ENCODE measurements at places on chromosomes 2 and 18.
A peak's percentile ranks its signal among the peaks of the same experiment; 100 is the strongest.

GRCh38 chr2:27162151-27163121 lies 13.6 kb downstream of the TCF23 start:
- peak overlapping the region; percentile 28 for H3K4me3 ChIP-seq
- H3K4me1 ChIP-seq: no peaks in the 10 kb centered on the region
- H3K27ac ChIP-seq: no peak overlapping the region
- no peaks in the 10 kb centered on the region for H3K36me3 ChIP-seq
- H3K27me3 ChIP-seq: no peaks in the 10 kb centered on the region

- H3K4me1 ChIP-seq: no peaks in the 10 kb centered on the region
- H3K36me3 ChIP-seq: no peaks in the 10 kb centered on the region
- peaks cover 6% of the 10 kb centered on the region for H3K27me3 ChIP-seq
- no peak overlapping the region for H3K27ac ChIP-seq
- no peak for DNase-seq
Measured at GRCh38 chr2:176188774-176189680, 559 bp downstream of the HOXD1 start.

- no peaks in the 10 kb centered on the region for H3K36me3 ChIP-seq
- no peak for DNase-seq
- H3K4me3 ChIP-seq: no peak overlapping the region
- H3K27me3 ChIP-seq: peaks cover 31% of the 10 kb centered on the region
- no peak overlapping the region for H3K27ac ChIP-seq
- H3K4me1 ChIP-seq: no peaks in the 10 kb centered on the region
Measured at GRCh38 chr2:205678541-205679142, 3.7 kb upstream of the NRP2 start.

GRCh38 chr2:177724398-177725287 lies 332.1 kb downstream of the AGPS start:
- H3K4me1 ChIP-seq: peaks cover 4% of the 10 kb centered on the region
- H3K27me3 ChIP-seq: no peaks in the 10 kb centered on the region
- H3K4me3 ChIP-seq: no peak overlapping the region
- H3K36me3 ChIP-seq: peaks cover 8% of the 10 kb centered on the region
- peak; percentile 54 for DNase-seq

DNA sequence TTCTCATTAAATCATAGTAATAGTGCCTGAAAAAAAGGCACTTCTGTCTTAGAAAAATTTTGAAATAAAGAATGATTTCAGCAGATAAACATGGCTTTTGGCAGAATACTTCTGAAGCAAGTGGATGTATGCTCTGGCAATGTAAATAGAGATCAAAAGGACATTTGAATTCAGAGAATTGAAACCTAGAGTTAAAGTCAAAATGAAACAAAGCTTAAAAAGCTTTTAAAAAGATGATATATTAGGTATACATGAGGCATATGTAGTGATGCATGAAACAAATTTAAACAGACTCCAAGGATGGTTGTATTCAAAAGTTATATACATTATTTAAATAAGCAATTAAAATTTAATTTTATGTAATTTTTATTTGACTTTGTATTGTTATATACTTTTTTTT lies 1344.5 kb upstream of the TMEFF2 start:
- no peaks in the 10 kb centered on the region for H3K4me1 ChIP-seq
- H3K27ac ChIP-seq: no peak overlapping the region
- DNase-seq: no peak
- H3K4me3 ChIP-seq: no peak overlapping the region

- H3K4me1 ChIP-seq: peaks cover 4% of the 10 kb centered on the region
- DNase-seq: peak; percentile 80
- H3K4me3 ChIP-seq: peak overlapping the region; percentile 54
- peak overlapping the region; percentile 30 for H3K27ac ChIP-seq
Measured at GRCh38 chr2:223613017-223613950, 11.1 kb upstream of the SCG2 start.

DNA sequence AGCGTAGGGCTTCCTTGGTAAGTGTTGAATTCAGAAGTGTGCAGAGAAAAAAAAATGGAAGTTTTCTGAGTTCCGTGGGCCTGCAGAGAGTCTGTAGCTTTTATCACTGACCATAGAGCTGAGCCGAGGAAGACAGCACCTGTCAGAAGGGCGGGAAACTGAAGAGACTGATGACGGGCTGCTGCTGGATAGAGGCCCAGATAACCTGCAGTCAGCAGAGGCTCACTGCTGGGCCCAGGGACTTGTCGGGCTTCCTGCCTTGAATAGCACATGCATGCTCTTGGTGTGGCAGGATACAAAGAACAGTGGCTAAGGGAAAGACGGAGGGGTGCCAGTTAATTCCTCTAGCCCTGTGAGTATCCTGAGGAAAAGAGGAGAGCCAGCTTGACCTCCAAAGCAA lies 166.4 kb downstream of the MGAT5 start:
- DNase-seq: no peak
- peaks cover 14% of the 10 kb centered on the region for H3K4me1 ChIP-seq

- H3K27ac ChIP-seq: peak within 1 kb of the TSS; percentile 58
- peak within 1 kb of the TSS; percentile 59 for H3K4me3 ChIP-seq
- peaks cover 5% of the 10 kb centered on the region for H3K4me1 ChIP-seq
- H3K36me3 ChIP-seq: no peaks in the 10 kb centered on the region
Measured at GRCh38 chr2:237413777-237414661, at the start of gene COL6A3. Gene COL6A3 (minus strand): TSS chr2:237414164. CDS start chr2:237396817, 17,347 bp downstream.

DNA sequence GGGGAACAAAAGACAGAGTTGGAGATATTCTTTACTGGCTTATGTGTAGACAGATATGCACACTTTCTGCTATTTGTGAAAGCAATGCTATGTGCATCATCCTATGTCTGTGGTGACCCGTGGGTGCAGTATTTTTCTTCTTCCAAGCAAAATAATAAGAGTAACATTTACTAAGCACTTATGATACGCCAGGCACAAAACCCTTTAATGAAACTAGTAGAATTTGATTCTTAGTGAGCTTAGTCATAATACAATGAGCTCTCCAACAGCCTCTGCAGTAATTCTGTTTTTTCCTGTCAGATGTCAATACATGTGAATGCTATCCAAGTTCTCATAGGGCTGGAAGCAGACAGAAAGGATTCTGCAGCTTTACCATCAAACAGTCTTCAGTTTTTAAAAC lies 130.6 kb downstream of the RAD51AP2 start:
- no peak for DNase-seq
- H3K4me1 ChIP-seq: no peaks in the 10 kb centered on the region
- no peaks in the 10 kb centered on the region for H3K36me3 ChIP-seq
- no peak overlapping the region for H3K4me3 ChIP-seq
- H3K27me3 ChIP-seq: peaks cover 4% of the 10 kb centered on the region

- H3K36me3 ChIP-seq: no peaks in the 10 kb centered on the region
- H3K27ac ChIP-seq: peak overlapping the region; percentile 73
- H3K27me3 ChIP-seq: no peaks in the 10 kb centered on the region
- no peak overlapping the region for H3K4me3 ChIP-seq
- peaks cover 50% of the 10 kb centered on the region for H3K4me1 ChIP-seq
- DNase-seq: peak; percentile 66
Measured at GRCh38 chr2:111161971-111162370, 41.3 kb downstream of the BCL2L11 start.

GRCh38 chr2:205702576-205702975 lies 20.3 kb downstream of the NRP2 start:
- no peak for DNase-seq
- H3K36me3 ChIP-seq: no peaks in the 10 kb centered on the region

DNA sequence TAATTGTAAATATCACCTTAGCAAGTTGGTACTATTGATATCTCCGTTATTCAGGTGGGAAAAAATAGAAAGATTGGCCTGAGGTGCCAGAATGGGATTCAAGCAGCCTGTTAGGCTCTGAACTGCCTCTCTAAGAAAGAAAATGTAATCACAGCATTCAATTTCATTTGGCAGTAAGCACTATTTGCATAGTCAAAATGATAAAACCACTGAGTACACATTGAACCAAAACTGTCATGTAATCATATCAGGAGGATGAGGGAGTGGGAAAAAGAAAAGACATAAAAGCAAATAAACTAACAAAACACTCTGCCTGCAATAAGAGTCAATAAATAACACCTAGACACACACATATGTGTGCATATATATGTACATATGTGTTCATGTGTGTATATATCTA lies 103.9 kb upstream of the TACR1 start:
- H3K4me3 ChIP-seq: no peak overlapping the region
- no peaks in the 10 kb centered on the region for H3K36me3 ChIP-seq
- H3K27ac ChIP-seq: no peak overlapping the region
- no peaks in the 10 kb centered on the region for H3K4me1 ChIP-seq

DNA sequence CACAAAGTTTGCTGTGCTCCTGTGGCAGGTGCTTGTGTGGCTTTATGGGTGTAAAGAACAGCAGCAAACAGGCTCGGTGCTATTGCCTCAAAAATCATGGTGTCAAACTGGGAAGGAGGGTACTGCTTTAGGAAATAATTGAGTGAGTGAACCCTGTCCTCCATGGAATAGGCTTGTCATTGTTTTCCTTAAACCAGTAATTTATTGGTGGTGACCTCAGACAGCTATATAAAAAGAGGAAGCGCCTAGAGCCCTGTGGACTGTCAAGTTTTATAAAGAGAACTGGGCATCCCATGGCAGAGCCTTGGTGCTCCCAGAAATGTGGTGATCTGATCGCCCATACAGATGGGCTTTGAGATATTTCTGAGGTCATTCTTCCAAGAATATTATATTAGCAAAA lies 4.7 kb upstream of the CXCR4 start:
- peaks cover 69% of the 10 kb centered on the region for H3K27me3 ChIP-seq
- H3K36me3 ChIP-seq: no peaks in the 10 kb centered on the region
- H3K4me1 ChIP-seq: peaks cover 4% of the 10 kb centered on the region
- H3K4me3 ChIP-seq: no peak overlapping the region
- DNase-seq: no peak
- no peak overlapping the region for H3K27ac ChIP-seq

DNA sequence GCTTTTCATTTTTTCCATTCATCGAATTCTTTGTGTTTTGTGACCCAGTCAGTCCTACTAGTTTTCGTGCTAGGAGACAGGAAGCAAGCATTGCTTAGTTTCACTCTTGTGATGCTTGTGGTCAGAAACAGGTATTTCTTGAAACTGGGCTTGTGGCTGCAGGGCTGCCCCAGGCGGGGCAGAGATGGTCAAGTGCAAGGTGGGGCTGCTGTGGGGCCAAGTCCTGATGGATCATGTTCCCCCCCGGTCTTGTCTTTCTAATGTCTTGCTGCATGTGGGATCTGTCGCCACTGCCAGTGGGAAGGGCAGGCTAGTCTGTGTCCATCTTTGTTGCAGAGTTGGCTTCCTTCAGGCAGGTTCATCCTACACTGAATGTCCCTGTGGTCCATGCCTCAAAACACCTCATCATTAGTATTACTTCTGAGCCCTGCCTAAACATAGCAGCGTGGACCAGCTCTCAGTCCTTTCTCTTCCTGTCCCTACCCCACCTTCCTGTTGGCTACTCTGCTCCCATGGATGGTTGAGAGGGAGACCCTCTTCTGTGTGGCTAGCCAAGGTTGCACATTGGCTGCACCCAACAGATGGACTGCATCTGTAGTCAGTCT lies 38.7 kb downstream of the INPP4A start:
- H3K27ac ChIP-seq: no peak overlapping the region
- peaks cover 25% of the 10 kb centered on the region for H3K4me1 ChIP-seq
- H3K4me3 ChIP-seq: no peak overlapping the region
- no peaks in the 10 kb centered on the region for H3K27me3 ChIP-seq

DNA sequence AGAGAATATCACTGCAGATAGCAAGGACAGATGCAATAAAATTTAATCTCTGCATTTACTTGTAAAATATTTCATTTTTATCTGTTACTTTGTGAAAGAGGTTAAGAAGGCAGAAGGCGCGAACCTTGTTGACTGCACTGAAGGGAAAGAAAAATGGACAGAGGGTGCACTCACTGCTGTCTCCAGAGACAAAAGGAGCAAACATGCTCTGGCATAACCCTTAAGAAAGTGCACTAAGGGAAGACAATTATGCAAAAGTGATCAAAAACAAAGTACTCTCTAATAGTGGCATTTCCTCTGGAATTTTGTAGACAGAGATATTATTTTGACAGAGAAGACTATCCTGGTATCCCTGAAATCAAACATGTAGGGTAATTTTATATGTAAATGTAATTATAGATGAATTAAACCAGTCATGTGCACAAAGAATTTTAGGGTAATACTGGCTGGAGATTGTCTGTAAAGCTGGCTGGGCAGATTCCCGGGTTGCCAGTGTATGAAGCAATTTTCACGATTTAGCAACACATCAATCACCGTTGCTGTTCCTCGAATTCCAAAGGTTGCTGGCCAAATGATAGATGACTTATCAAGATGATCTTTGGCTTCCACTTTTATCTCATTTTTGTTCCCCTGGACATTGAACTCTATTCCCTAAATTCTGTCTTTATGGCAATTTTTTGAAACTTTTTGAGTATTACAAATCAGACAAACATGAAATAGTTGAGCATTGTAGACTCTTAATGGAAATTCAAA lies 1176.9 kb downstream of the SUCLG1 start:
- no peak overlapping the region for H3K4me3 ChIP-seq
- no peak for DNase-seq
- H3K36me3 ChIP-seq: no peaks in the 10 kb centered on the region
- H3K4me1 ChIP-seq: no peaks in the 10 kb centered on the region
- H3K27ac ChIP-seq: no peak overlapping the region

- H3K27ac ChIP-seq: no peak overlapping the region
- no peak overlapping the region for H3K4me3 ChIP-seq
- no peaks in the 10 kb centered on the region for H3K4me1 ChIP-seq
- H3K36me3 ChIP-seq: no peaks in the 10 kb centered on the region
- no peaks in the 10 kb centered on the region for H3K27me3 ChIP-seq
Measured at GRCh38 chr18:45482286-45482685, 133.0 kb upstream of the SLC14A2 start.

GRCh38 chr2:64453770-64454385 lies at the start of gene LGALSL:
Gene LGALSL (plus strand): TSS chr2:64454162. CDS start chr2:64454546, 384 bp downstream.
- H3K27ac ChIP-seq: peak within 1 kb of the TSS; percentile 94
- peak; percentile 80 for DNase-seq
- H3K36me3 ChIP-seq: peaks cover 30% of the 10 kb centered on the region
- H3K27me3 ChIP-seq: no peaks in the 10 kb centered on the region
- H3K4me1 ChIP-seq: peaks cover 54% of the 10 kb centered on the region
- H3K4me3 ChIP-seq: peak within 1 kb of the TSS; percentile 91

GRCh38 chr2:188078534-188078933 lies 213.1 kb upstream of the GULP1 start:
- H3K36me3 ChIP-seq: no peaks in the 10 kb centered on the region
- H3K27me3 ChIP-seq: no peaks in the 10 kb centered on the region
- no peak overlapping the region for H3K4me3 ChIP-seq
- no peaks in the 10 kb centered on the region for H3K4me1 ChIP-seq
- H3K27ac ChIP-seq: no peak overlapping the region

DNA sequence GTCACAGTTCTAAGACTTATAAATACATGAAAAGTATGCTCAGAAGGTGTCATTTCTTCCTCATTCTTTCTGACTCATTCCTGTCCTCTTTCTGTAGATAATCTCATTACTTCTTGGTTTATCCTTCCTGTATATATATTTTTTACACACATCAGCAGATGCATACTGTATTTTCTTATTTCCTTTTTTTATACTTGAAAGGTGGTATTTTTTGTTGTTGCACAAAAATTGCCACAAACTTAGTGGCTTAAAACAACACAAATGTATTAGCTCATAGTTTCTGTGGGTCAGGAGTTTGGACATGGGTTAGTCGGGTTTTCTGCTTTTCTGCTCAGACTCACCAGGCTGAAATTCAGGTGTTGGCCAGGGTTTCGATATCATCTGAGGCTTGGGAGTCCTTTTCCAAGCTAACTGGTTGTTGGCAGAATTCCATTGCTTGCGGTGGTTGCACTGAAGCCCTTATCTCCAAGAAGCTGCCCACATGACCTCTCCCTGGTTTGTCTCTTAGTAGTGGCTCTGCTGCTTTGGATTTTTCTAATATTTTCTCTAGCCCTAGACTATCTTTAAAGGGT lies 162.6 kb downstream of the FMNL2 start:
- no peaks in the 10 kb centered on the region for H3K27me3 ChIP-seq
- no peaks in the 10 kb centered on the region for H3K36me3 ChIP-seq
- H3K27ac ChIP-seq: peak overlapping the region; percentile 9
- peak overlapping the region; percentile 30 for H3K4me3 ChIP-seq
- peaks cover 55% of the 10 kb centered on the region for H3K4me1 ChIP-seq

- H3K4me1 ChIP-seq: no peaks in the 10 kb centered on the region
- H3K27me3 ChIP-seq: no peaks in the 10 kb centered on the region
- no peak overlapping the region for H3K4me3 ChIP-seq
- no peak for DNase-seq
- no peak overlapping the region for H3K27ac ChIP-seq
Measured at GRCh38 chr18:79747156-79747845, 50.4 kb upstream of the KCNG2 start.

Data from psoas muscle (tissue), 8 donors.